ENCODE measurements at places on chromosomes 11 and 22.

DNA sequence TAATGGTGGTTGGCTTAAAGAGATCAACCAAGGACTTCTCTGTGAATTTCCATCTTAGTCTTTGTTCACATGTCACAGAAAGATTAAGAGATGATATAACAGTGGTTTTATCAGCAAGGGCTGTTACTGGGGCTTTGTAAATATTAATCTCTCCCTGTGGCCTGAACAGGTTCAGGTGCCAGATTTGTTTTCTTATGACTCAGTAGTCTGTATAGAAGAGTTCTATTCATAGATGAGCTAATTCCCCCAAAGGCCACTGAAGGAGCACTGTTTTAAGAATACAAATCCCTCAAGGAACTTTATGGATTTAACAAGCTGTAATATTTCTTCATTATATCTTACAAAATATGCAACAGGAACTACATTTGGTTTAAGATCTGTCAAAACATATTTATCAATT, 50.4 kb downstream of the TCP11L1 start:
- DNase-seq = no peak

DNA sequence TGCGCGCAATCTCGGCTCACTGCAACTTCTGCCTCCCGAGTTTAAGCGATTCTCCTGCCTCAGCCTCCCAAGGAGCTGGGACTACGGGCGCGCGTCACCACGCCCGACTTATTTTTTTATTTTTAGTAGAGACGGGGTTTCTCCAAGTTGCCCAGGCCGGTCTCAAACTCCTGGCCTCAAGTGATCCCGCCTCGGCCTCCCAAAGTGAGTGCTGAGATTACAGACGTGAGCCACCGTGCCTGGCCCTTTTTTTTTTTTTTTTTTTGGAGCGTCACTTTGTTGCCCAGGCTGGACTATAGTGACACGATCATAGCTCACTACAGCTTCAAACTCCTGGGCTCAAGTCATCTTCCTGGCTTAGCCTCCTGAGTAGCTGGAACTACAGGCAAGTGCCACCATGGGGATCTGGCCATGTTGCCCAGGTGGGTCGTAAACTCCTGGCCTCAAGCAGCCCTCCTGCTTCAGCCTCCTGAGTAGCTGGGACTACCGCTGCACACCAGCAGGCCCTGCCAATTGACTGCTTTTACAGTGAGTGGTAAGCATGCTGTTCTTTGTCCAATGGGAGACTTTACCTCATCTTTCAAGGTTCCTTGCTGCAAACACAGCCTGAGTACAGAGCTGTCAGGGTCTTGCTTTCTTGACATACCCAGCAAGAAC, 600 bp upstream of the CENPM start:
- DNase-seq = no peak

- DNase-seq = no peak
Observed at GRCh38 chr11:123461164-123461563, 31.1 kb downstream of the GRAMD1B start.

- DNase-seq = no peak
Observed at GRCh38 chr11:46050003-46050461, 71.2 kb downstream of the PHF21A start.

- no peak for DNase-seq
Observed at GRCh38 chr22:47445716-47446290, 683.4 kb downstream of the TBC1D22A start.

- no peak for DNase-seq
Observed at GRCh38 chr11:74320538-74320937, 9.1 kb upstream of the P4HA3 start.

- DNase-seq = no peak
Observed at GRCh38 chr11:62879235-62879978, 1.3 kb upstream of the SLC3A2 start.

DNA sequence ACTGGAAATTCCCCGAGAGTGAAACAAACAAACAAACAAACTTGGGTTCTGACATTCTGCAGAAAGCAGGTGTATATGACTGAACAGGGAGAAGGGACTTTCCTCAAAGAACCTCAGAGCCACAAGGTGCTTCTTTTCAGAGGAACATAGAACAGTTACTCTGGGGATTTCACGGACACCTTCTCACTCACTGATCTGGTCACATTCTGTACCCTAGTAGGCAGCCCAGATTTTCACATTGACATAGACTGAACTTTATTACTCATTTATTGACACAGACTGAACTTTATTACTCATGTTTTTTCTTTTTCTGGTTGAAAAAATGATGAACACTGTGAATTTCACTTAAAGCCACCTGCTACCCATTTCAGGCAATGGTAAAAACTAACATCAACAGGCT, 263.0 kb downstream of the OPCML start:
- DNase-seq = no peak

DNA sequence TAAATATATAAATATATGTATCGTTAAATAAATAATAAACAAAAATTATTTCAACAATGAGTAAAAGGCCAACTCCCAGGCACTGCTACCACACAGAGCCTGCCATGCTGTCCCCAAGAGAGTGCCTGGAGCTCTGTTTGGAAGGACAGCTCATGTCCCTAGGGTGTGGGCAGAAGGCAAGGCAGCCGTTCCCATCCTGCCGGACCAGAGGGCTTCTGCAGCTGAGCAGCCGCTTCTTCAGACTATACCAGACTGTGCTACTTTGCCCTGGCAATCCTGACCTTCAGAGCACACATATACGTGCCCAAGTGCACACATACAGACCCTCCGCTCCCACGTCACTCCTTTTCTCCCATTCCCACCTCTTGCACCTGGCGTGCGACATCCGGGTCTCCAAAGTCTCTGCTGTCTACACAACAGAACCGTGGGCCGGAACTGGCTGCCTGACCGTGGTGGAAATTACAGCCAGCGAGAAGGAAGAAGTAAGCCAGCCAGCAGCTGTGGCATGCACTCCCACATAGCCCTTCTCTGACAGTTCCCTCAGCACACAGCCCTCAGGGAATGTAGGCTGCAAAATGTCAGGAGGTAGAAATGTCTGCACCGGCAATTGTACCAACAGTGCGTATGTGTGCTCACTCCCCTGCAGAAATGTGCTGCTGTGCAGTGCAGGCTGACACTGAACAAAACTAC, 24.0 kb downstream of the PAX6 start:
- no peak for DNase-seq

DNA sequence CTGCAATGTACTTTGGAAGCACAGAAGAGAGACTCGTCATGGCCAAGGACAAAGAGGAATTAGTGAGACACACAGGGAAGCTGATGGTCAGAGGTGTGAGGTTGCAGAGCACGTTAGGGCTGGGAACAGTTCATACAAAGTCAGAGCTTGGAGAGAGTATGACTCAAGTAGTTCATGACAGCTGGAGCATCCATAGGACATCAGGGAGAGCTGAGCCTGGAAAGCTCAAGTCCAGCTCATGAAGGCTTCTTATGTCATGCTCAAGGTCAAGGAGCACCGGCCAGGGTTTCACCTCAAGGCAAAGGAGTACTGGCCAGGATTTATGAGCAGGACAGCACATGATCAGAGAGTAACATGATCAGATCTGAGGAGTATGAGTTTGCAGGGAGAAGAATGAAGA, 64.6 kb upstream of the CHST1 start:
- no peak for DNase-seq

DNA sequence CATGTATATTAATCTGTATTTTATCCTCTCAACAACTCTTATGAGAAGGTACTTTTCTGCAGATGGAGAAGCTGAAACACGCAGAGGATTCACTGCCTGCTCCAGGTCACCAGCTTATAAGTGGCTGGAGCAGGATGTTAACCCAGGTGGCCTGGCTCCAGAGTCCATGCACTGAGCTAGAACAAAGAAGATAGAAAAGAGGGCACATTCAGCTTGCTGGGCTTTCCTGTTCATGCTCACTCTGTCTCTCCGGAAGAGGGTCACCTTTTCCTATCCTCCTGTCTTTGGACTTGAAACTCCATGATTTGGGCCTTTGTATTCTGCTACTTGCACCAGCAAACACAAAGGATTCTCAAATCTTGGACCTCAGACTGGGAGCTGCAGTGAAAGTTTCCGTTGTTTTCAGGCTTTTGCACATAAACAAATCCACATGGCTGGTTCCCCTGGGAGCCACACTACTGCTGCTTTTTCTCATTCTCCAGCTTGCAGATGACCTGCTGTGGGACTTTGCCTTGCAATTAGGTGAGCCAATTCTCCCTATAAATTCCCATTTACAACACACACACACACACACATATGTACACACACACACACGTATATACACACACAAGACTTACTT, 117.3 kb upstream of the GRK3 start:
- no peak for DNase-seq

DNA sequence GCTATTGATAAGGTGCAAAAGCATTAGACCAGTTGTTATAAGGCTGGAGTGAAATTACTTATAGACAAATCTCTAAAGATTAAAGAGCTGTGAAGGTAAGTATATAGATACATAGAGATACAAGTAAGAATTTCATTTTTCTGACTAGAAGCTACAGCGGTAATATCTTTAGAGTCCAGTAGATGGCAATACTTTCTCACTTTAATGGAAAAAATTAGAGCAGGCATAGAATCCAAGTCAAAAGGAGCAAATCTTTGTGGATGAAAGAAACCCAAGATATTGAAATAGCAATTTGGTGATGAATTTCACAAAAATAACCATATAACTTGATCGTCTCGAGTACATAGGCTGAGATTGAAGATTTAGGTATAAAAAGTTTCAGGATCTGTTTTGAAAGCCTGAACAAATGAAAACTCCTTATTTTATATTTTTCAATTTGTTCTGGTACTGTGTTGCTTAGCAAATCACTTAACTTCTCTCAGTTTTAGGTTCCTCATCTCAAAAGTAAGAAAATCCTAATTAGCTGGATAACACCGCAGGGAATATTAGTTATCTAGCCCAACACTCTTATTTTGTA, 81.9 kb downstream of the UVRAG start:
- DNase-seq = peak; percentile 32

GRCh38 chr11:122733318-122733717, 77.8 kb downstream of the UBASH3B start:
- peak; percentile 96 for DNase-seq

GRCh38 chr22:25542191-25542590, 22.3 kb upstream of the GRK3 start:
- DNase-seq = no peak
